Airway epithelial cell (primary cell): ENCODE measurements at places on chromosomes 5 and 9. TPM values are rescaled to one million over a fixed set of nuclear protein-coding genes. Genes with fewer than 3 reads are reported as not detected.

The PCDHB2 gene
- total RNA-seq, result 0.14 TPM in 1 of 2 replicates, not detected in the other

The FAM221B gene
- total RNA-seq, result not detected in 2 replicates

The NNT gene
- total RNA-seq, result 19.9 and 25.8 TPM in 2 replicates

The WDR5 gene
- 18.3 and 31.2 TPM in 2 replicates for total RNA-seq

The THBS4 gene
- total RNA-seq, result 0.19 and 0.42 TPM in 2 replicates

The PAEP gene
- not detected in 2 replicates for total RNA-seq

The PCDHA2 gene
- total RNA-seq, result not detected in 2 replicates

The TCF7 gene
- total RNA-seq, result 0.74 and 0.85 TPM in 2 replicates

The DDX4 gene
- not detected in 2 replicates for total RNA-seq
